ENCODE measurements at places on chromosomes 7 and 10.

DNA sequence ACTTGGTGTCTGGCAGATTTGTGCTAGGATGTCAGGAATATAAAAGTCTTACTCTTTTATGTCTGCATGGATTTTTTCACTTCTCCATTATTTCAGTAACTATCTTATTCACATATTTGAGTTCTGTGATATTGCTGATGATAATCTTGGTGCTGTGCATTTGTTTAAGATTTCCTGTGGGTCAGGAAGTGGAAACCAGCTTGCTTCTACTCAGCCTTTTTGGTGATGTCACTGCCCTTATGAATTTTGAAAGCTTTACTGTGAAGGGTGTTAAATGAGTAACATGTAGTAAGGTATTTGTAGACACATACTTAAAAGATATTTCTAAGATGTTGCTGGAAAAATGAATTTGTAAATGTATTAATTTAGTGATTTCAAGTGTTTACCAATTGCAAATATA, 69.5 kb upstream of the VOPP1 start:
- no peak for DNase-seq

DNA sequence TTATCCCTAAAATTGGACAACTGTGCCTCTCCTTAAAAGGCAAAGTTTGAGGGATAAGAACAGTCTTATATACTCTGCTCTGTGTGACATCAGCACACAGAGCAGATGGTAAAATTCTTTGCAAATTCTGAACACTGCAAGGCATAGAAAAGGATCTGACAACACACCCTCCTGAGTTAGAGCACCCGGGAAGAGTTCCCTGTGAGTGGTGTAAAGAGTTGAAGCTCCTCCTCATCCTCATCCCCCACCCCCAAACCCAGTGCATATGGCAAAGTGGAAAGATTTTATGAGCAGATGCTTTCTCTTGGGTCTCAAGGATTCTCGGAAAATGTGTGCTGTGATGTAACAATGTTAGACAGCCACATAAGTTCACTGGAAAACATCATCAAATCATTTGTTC, 40.0 kb upstream of the DGKI start:
- DNase-seq = no peak

- no peak for DNase-seq
Measured at GRCh38 chr7:1946773-1947450, 276.8 kb downstream of the ELFN1 start.

DNA sequence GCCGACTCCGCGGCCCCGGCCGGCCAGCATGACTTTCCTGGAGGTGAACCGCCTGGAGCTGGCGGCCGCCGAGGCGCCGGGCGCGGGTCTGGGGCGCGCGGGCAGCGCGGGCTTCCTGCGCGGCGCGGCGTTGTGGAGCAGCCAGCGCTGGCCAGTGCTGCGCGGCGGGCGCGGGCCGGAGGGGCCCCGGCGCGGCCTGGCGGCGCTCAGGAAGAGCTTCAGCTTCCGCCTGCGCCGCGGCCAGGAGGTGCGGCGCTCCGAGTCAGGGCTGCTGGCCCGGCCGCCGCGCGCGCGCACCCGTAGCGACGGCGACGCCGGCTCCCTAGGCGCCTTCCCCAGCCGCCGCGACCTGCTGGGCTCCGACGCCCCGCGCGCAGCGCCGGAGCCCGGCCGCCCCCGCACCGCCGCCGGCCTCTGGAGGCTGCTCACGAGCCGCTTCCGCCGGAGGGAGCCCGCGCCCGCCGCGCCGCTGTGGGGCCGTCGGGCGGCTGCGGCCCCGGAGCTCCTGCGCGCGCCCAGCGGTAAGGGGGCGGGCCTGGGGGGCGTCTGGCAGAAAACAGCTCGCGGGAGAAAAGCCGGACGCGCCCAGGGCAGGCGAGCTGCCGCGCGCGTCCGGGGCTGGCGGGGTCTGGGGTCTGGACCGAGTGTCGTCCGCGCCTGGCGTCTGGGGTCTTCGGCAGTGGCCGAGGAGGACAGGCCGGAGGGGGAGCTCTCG, 29.0 kb downstream of the AGAP3 start:
- DNase-seq = no peak

- no peak for DNase-seq
Measured at GRCh38 chr10:72049969-72050781, 38.2 kb downstream of the SPOCK2 start.

DNA sequence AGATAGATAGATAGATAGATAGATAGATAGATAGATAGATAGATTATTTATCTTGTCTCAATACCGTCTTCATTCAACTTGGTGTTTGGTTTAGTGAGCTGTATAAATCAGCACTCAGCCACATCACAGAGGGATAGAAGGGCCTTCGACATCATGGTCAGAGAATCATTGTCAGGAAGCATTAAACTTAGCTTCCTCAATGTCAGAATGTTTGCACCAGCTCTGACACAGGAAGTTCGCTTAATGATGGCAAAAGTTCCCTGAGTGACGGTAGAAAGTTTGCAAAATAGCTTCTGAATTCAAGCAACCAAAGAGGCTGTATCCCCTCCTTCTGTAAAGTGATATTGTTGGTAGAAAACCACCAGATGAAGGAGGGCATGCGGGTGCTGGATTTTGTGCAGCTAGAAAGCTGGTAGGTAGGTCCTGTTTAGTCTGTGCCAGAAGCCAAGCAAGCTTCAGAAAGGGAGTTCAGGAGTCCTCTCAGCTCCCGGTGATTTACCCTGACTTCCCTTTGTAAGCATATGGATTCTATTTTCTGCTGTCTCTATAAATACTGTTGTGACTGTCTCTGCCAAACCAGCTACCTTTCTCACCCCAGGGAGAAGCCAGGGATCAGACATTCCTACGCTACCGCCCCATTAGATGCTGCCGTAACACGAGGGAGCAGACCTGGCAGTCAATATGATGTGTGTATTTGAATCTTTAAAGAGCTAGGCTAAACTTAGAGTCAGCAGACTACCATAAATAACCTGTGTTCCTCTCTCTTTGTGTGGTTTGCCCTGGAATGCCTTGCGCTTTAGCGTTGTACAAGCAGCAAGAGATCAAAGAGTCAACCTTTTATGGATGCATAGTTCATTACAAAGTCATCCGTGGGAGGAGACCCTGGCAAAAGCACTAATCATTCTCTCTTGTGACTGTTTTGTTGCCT, 200.5 kb upstream of the KIAA1217 start:
- no peak for DNase-seq

DNA sequence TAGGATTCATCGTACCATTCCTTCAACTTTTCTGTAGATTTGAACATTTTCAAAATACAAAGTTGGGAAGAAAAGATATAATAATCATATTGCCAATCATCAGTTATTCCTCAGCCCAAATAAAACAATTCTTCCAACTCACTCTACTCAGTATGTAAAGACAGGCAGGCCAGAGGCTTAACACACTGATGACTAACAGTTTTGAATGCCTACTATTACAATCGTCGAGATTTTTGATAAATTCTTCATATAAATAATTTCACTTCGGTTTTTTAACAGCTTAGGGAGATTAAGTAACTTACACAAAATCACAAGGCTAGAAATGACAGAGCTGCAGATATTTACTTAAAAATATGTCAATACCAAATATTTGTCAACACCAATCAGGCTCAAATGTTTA, 17.6 kb downstream of the CYTH3 start:
- DNase-seq = no peak

DNA sequence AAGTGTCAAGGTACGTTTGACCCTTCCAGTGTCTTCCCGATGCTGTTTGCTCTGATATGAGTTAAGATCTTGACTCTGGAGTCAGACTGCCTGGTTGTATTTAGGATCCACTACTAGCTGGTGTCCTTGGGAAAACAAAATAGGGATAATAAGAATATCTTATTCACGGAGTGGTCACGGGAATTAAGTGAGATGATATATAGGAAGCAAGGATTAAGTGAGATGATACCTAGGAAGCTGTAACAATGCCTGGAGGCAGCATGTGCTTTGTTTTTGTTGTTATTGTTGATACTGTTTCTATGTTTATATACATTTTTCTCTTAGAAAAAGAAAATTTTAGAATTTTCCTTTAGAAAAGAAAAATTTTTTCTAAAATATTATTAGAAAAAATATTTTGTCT, 87.0 kb downstream of the LYZL1 start:
- DNase-seq = no peak

DNA sequence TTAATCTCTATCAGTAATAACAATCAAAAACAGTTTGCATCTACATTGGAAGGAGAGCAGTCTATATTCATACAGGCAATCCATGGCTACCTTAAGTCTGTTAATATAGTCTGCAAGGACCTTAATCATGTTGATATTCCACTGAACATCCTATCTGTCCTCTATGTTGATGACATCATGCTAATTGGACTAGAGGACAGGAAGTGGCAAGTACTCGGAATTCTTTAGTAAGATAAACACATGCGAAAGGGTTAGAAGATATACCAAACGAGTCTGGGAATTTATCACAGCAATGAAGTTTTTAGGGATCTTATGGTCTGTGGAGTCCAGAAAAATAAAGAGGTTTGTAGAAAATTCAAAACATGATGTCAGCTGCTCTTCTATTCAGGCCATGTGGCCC, 11.3 kb upstream of the SAMD9L start:
- no peak for DNase-seq

GRCh38 chr7:24505968-24506367, 67.3 kb upstream of the PALS2 start:
- DNase-seq = no peak

DNA sequence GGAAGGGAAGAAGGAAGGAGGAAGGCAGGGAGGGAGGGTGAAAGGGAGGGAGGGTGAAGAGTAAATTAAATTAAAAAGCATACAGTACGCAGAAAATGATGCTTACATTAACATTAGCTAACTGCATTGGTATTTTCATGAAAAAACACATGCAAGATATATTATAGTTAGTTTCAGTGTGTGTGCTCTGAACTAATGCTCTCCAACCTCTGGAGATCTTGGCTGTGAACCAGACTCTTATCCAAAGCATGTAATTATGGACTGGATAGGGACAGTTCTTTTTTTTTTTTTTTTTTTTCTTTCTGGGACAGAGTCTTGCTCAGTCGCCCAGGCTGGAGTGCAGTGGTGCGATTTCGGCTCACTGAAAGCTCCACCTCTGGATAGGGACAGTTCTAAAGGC, 357.0 kb downstream of the FRMD4A start:
- no peak for DNase-seq

GRCh38 chr7:86407291-86407690, 236.4 kb upstream of the GRM3 start:
- DNase-seq = no peak

GRCh38 chr10:84407388-84408049, 79.1 kb downstream of the CCSER2 start:
- no peak for DNase-seq

GRCh38 chr7:116843378-116843777, 19.0 kb upstream of the CAPZA2 start:
- DNase-seq = no peak

- no peak for DNase-seq
Measured at GRCh38 chr7:24912424-24912823, 67.6 kb downstream of the OSBPL3 start.

GRCh38 chr7:81004098-81004497, 85.2 kb upstream of the SEMA3C start:
- no peak for DNase-seq

- DNase-seq = no peak
Measured at GRCh38 chr10:126561294-126561920, 109.1 kb downstream of the C10orf90 start.

- no peak for DNase-seq
Measured at GRCh38 chr7:46604241-46604661, 683.2 kb upstream of the IGFBP3 start.

DNA sequence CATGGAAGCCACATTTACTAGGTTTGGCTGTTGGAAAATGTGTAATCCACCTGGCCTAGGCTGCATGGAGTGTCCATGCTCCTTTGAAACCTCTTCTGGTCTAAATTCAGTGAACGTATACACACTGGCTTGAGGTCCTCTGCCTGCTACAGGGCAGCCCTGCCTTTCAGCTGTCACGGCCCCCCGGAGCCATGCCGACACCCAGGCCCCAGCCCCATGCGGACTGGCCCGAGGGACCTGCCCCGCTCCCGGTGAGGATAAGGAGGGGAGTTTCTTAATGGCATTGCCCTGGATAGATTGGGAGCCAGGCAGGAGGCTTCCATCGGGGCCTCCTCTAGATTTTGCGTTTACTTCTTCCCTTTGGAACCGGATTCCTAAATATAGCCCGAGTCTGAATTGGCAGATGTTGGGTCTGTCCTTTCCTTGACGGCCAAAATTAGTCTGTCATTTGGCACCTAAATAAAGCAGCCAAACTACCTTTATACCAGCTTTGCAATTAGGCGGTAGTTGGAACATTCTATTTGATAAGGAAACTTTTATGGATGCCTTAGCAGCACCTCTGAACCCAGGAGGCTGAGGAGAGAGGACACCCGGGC, 72.1 kb upstream of the SH2B2 start:
- no peak for DNase-seq

DNA sequence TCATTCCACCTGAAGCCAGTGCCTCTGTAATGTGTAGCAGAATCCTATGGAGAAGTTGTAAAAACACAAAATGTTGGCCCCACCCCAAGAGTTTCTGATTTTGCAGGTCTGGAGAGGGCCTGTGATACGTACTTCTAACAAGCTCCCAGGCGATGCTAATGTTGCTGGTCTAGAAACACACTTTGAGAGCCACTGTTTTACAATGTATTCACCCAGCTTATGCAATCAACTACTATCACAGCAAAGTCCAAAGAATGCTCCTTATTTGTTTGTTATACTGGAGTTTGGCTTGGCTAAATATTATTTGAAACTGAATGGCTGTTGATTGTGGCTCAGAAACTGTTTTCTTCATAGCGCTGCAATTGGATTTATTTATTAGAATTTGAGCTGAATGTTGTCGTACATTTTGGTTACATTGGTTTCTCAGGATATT, 44.3 kb downstream of the DNAJB9 start:
- DNase-seq = no peak

DNA sequence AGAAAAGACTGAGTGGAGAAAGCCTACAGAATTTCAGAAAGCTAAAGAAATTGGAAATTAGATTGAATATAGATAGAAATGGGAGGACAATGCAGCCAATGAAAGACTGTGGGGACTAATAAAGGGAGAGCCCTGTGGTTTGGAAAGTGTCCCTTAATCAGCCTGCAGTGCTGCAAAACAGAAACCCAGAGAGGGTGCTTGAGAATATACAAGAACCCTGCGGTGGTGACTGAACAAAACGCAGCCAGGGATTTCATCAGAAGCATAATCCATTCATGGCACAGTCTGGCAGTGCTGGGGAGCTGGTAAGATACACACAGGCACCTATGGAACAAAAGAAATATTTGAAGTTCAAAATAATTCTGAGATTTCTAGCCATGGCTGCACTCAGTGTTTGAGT, 19.1 kb downstream of the CEP41 start:
- DNase-seq = no peak

- no peak for DNase-seq
Measured at GRCh38 chr7:1156782-1157535, 3.0 kb downstream of the ZFAND2A start.

DNA sequence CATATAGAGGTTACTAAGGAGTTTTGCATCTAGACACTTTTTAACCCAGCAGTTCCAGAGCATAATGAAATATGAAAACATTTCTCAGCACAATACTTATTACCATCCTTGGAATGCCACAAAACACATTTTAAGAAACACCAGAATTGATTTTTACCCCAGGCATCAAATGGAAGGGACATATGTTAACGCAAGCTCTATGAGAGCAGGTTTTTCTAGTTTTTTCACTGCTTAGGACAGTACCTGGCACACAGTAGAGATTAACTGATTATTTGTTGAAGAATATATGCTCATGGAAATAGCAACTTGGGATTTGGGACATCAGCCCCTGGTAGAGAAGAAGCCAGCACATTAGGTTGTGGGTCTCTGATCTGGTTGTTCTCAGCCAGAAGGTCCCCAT, 67.0 kb upstream of the ARID5B start:
- DNase-seq = no peak
